CD4-positive, alpha-beta T cell (primary cell): ENCODE measurements at places on chromosomes 7 and 10.

GRCh38 chr7:116861717-116862116 lies 670 bp upstream of the CAPZA2 start:
- DNase-seq, result no peak

- no peak for DNase-seq
Measured at GRCh38 chr10:50636618-50637579, 13.1 kb upstream of the SGMS1 start.

- no peak for DNase-seq
Measured at GRCh38 chr10:80702143-80702542, 164.4 kb downstream of the SH2D4B start.

DNA sequence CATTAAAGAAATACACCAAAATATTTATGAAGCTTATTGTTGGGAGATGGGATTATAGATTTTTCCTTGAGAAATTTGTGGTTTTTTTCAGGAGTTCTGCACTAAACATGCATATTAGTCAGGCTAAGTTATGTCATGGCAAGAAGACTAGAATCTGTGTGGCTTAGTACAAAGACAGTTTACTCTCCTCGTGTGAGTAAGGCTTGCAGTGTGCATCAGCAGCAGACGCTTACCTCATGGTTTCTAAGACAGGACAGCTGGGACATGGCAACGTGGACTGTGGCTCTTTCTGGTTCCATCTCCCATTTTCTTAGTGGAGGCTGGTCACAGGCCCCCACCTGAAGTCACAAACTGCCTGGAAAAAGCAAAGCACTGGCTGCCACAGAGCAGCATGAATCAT lies 429.6 kb upstream of the VSTM2A start:
- no peak for DNase-seq

DNA sequence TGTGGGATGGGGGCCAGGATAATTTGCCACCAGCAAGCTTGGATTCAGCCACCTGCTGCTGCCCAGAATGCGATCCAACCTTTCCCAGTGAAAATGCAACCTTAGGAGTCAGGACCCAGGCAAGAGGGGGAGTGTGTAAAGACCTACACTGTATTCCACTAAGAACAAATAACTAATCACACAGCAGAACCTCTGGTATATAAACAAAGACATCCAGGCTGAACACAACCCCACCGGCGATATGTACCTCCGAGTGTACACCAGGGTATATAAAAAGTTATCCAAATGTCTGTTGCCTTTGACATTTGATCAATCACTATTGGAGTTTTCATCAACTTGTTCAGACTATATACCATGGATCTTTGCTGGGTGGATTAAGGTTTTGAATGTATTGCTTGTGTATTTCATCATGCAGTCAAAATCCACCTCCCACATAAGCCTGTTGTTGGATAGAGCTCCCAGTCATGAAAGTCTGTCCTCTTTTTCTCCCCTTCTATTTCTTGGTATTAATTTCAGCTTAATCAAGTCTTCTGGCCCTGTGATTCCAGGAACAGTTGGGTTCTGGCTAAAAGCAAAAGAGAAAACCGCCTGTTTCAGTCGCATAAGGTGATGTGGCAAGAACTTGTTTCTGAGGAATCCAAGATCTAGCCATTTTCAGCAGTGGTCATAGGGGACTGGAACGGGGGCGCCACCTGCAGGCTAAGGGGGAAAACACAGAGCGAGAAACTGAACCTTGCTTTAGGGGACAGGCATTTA lies 290.7 kb downstream of the CCDC3 start:
- peak; percentile 72 for DNase-seq

DNA sequence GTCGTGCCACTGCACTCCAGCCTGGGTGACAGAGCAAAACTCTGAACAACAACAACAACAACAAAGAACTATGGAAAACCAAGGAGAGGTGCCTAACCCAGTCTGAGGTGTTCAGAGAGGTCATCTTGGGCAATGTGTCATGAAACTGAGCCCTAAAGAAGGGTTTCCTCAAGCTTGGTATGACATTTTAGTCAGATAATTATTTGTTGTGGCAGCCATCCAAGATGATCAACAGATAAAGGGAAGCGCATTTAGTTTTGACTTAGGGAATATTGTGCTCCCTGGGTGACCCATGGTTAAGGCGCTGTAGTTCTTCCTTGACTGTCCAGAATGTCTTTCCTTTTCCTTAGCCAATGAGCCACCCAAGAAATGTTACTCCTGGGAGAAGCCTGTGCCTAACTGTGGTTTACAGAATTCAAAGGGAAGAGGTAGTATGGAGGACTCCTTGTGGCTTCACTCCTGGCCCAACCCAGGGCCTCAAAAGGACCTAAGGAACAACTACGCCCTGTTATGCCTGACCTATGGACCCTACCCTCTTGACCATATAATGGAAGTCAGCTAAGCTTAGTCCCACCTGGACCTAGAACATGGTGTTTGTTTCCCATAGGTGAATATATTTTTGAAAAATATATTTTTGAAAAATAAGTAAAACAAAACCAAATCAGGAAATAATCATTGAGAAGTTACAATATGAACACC lies 42.4 kb downstream of the TPST1 start:
- no peak for DNase-seq

GRCh38 chr10:77516575-77516974 lies 121.0 kb downstream of the KCNMA1 start:
- DNase-seq, result no peak

GRCh38 chr10:30781670-30782121 lies 152.1 kb upstream of the LYZL2 start:
- DNase-seq, result no peak

GRCh38 chr10:50511492-50512213 lies 112.1 kb downstream of the SGMS1 start:
- no peak for DNase-seq

DNA sequence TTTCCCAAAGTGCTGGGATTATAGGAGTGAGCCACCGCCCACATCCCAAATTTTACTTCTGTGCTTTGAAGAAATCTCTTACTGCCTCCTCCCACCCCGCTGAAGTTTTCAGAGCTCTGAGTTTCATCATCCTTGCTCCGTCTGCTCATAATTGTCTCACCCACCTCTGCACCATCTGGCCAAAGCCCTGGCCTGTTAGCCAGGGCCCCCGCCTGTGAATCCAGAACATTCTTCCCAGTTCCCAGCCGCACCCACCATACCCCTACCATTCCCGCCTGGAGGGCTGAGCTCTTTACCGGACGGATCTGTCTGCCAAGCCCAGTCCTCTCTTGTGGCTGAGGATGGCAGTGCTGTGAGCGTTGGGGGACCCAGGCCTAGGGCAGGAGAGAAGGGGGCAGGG lies 14.5 kb downstream of the SSC4D start:
- DNase-seq, result no peak
